Stimulated activated CD8-positive, alpha-beta memory T cell treated with anti-CD3 and anti-CD28 coated beads, Interleukin-4, amount 100 ng/mL, for 48 hours (primary cell): ENCODE measurements at places on chromosomes 4 and X.

- DNase-seq = no peak
Measured at GRCh38 chr4:134591326-134591725, 389.7 kb upstream of the PABPC4L start.

DNA sequence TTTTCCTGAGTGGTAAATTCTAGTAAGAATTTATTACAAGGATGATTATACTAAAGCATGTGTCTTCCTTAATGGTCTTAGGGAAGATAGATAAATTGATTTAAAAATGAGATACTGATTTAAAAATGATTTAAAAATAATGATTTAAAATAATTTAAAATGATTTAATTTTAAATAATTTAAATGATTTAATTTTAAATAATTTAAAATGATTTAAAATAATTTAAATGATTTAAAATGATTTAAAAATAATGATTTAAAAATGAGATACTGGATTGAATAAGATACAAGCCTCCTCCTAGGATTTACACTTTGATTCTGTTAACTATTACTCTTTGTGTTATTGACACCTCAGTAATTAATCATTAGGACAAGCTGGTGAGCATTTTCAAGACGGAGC, 59.0 kb downstream of the COX7B2 start:
- no peak for DNase-seq

GRCh38 chrX:275476-275966, 5.7 kb upstream of the PLCXD1 start:
- no peak for DNase-seq

GRCh38 chrX:67723580-67724351, 179.9 kb downstream of the AR start:
- no peak for DNase-seq

- peak; percentile 24 for DNase-seq
Measured at GRCh38 chrX:66110112-66110511, 53.9 kb upstream of the HEPH start.

GRCh38 chrX:3728454-3728853, 15.0 kb upstream of the PRKX start:
- DNase-seq = no peak
